ENCODE measurements at places on chromosomes 16 and 17.

- no peak for DNase-seq
Measured at GRCh38 chr16:30785126-30786106, 1.6 kb downstream of the ZNF629 start.

- no peak for DNase-seq
Measured at GRCh38 chr16:85663891-85664321, 24.8 kb downstream of the GINS2 start.

- DNase-seq = no peak
Measured at GRCh38 chr16:89417352-89417751, 73.0 kb downstream of the ANKRD11 start.

GRCh38 chr16:66457888-66458287, 30.8 kb downstream of the BEAN1 start:
- DNase-seq = no peak

DNA sequence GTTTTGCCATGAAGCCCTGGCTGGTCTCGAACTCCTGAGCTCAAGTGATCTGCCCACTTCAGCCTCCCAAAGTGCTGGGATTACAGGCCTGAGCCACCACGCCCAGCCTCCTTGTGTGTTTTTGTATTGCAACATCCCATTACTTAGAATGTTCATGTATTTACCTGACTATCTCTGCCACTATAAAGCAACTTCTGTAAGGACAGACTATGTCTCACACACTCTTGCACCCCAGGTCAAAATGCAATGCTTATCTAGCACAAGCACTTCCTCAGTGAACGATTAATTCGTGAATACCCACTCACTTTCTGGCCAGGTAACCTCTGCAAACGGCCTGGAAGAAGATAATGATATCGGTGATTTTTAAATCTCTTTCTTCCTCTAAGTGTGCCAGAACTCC, 82.6 kb downstream of the NDEL1 start:
- no peak for DNase-seq

DNA sequence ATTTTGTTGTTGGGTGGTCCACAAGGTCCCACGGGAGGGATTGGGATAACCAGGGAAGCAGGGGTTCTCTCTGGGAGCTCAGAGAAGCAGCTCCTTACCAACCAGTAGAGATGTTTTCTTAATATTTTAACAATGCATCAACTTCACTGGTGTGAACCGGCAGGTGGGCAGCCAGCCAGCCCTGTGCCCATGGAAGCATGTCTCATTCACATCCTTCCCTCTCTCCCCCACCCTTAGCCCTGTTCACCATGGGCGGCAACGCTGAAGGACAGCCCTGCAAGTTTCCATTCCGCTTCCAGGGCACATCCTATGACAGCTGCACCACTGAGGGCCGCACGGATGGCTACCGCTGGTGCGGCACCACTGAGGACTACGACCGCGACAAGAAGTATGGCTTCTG, 9.3 kb downstream of the MMP2 start:
- DNase-seq = no peak

GRCh38 chr16:85615852-85616606, 2.9 kb downstream of the GSE1 start:
- DNase-seq = peak; percentile 66

- DNase-seq = no peak
Measured at GRCh38 chr17:8153031-8153451, 837 bp upstream of the PER1 start.

DNA sequence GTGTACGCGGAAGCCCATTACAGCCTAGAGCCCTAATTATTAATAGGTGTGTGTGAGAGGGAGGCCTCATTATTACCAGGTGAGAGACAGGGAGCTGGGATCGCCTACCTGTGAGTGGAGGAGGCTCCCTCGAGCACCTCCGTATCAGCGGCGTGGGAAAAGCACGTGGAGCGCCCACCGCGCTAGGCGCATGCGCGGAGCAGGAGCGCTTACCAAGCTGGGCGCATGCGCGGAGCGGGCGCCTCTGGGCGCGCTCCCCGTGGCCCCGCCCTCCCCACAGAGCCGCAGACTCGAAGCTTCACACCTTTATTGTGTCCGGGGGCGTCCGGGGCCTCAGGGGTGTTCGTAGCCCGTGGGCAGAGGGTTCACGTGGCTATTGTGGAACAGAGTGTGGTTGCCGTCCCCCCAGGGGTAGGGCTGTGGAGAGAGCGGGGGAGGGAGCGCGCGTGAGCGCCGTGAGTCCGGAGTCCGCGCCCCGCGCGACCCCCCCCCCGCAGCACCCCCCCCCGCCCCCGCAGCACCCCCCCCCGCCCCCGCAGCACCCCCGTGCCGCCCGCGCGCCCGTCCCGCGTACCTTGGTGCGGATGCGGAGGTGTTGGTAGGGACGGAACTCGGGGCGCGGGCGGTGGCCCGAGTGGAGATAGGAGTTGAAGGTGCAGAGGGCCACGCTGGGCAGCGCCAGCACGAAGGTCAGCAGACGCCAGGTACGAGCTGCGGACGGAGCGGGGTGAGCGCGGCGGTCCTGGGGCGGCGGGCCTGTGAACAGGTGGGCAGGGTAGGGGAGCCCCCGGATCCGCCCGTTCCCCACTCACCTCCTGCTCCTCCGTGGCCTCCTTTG, 500 bp downstream of the COX6A2 start:
- peak; percentile 53 for DNase-seq

DNA sequence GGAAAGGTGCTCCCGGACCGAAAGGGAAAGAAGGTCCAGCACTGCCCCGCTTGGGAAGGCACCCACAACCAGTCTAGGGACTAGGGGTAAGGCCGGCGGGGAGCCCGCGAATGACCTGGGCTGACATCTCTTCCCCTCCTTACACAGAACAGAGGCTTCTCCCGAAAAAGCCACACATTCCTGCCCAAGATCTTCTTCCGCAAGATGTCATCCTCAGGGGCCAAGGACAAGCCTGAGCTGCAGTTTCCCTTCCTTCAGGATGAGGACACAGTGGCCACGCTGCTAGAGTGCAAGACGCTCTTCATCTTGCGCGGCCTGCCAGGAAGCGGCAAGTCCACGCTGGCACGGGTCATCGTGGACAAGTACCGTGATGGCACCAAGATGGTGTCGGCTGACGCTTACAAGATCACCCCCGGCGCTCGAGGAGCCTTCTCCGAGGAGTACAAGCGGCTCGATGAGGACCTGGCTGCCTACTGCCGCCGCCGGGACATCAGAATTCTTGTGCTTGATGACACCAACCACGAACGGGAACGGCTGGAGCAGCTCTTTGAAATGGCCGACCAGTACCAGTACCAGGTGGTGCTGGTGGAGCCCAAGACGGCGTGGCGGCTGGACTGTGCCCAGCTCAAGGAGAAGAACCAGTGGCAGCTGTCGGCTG, 1.5 kb downstream of the CNP start:
- DNase-seq = no peak

DNA sequence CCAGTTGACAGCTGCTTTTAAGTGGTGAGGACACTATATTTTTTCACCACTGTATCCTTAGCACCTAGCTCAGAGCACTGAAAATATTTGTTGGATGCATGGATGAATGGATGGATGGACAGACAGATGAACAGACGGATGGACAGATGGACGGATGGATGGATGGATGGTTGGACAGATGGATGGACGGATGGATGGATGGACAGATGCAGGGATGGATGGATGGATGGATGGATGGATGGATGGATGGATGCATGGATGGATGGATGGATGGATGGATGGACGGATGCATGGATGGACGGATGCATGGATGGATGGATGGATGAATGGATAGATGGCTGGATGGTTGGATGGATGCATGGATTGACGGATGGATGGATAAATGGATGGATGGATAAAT, 12.4 kb upstream of the SLC5A11 start:
- DNase-seq = no peak

DNA sequence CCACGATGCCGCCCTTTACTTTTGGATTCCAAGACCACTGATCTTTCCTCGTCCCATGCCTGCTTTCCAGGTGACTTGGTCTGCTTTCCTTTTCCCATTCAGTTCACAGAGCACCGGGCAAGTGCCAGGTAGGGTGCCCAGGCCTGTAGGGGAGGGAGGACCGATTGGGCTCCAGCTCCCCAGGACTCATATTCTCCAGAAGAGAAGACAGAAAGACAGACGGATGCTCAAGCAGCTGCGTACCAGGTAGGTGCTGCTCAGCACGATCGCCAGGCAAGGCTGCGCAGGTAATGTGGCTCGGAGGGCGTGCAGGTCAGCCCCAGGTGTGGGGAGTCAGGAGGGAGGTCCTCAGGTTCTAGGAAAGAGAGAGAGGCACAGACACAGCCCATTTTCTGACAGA, 67.5 kb upstream of the ZNF423 start:
- no peak for DNase-seq
